ENCODE measurements at places on chromosomes 7 and 10. TPM values are rescaled to one million over a fixed set of nuclear protein-coding genes. Genes with fewer than 3 reads are reported as not detected.

GRCh38 chr10:87887146-87887545 is 23.7 kb downstream of the PTEN start:
- DNase-seq = no peak

- no peak for DNase-seq
These were observed 199.9 kb upstream of the ZMIZ1 start for GRCh38 chr10:78868861-78869260.

DNA sequence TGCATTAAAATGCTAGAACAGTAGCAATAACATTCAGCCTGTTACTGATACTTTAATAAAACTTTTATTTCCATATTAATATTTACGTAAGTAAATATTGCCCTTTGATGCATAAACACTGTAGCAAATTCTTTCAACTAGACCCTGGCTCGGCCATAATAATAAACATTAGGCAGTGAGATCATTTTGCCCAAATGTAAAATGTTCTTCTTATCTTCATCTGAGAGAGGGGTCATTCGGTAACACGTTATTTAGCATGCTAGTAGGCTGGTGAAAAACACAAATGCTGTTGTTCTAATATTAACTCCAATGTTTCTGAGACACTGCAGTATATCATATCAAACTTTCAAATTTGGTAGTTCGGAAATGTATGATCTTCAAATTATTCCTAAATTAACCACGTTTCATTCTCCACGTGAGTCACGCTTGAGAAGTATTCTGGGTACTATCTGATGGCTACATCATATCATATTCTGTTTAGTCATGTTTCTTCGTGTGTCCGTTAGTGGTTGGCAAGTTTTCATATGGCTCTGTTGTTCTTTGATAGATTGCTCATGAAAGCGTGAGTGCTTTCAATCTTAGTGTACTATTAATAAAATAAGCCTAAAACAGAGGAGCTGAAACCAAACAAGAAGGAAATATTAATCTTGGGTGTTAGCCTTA is 145.8 kb downstream of the NSUN6 start:
- DNase-seq = no peak

- DNase-seq = no peak
These were observed 21.6 kb upstream of the UNCX start for GRCh38 chr7:1210979-1211608.

DNA sequence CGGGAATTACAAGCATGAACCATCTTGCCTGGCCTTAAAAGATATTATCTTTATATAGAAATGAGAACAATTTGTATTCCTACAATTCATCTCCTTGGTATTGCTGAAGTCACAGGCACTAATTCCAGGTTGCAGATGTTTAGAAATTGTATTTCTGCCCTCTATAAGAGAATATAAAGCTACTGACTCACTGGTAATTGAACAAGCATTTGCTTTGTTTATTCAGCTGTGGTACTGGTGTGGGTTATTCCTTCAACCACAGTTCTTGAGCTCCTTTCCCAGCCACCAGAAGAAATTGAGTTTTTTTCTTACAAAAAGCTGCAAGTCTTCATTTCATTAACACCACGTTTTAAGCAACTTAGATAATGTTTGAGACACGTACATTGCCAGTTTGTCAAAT is 29.0 kb upstream of the MPP7 start:
- no peak for DNase-seq

- no peak for DNase-seq
These were observed 139.4 kb downstream of the SVIL start for GRCh38 chr10:29495366-29495765.

- DNase-seq = peak; percentile 19
These were observed 287.5 kb upstream of the PODXL start for GRCh38 chr7:131843898-131844331.

DNA sequence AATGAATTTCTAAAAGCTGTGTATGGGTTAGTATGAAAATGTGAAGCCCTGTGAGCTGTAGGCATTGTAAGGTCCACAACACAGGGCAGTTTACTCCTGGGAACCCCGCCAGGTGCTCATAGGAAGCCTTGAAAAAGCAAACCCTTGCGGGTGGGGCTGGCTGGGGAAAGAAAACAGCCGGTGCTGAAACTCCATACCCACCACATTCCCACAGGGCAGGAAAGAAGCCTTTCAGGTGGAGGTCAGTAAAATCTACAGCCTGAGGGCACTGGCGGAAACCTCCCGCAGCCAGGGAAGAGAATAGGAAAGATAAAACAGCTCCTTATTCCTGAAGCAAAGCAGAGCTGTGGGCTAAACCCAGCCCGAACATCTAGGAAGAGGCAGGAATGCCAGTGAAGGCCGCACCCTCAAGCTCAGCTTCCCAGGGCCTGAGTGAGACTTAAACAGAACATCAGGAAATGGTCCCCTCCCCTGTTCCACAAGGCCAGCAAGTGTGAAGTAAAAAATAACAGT is 34.7 kb downstream of the PODXL start:
- DNase-seq = peak; percentile 78

GRCh38 chr10:106952033-106952432 is 212.5 kb downstream of the SORCS1 start:
- DNase-seq = no peak

DNA sequence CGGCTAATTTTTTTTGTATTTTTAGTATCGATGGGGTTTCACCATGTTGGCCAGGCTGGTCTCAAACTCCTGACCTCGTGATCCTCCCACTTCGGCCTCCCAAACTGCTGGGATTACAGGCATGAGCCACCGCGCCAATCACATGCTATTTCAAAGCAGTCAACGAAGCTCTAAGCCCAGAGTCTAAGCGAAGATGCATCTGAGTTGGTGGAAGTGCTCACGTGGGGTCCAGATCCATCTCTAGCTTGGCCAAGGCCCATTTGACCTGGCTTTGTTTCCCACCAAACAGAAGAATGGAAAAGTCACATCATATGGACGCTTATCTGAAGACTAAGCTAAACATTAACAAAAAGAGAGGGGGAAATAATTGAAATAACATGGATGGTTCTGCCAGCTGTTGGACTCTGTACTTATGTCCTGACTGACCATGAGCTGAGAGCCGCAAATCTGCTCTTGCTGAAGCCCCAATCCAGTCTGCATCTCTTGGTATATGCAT is 3.8 kb upstream of the GTF2I start:
- DNase-seq = no peak

DNA sequence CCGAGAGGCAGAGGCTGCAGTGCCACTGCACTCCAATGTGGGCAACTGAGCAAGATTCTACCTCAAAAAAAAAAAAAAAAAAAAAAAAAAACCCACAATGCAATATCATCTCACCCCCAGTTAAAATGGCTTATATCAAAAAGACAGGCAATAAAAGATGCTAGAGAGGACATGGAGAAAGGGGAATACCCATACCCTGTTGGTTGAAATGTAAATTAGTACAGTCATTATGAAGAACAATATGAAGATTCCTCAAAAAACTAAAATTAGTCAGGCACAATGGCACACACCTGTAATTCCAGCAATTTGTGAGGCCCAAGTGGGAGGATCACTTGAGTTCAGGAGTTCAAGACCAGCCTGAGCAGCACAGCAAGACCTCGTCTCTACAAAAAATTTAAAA is 25.7 kb downstream of the ABI1 start:
- DNase-seq = no peak

GRCh38 chr10:96889415-96890171 is 57.5 kb downstream of the LCOR start:
- no peak for DNase-seq

DNA sequence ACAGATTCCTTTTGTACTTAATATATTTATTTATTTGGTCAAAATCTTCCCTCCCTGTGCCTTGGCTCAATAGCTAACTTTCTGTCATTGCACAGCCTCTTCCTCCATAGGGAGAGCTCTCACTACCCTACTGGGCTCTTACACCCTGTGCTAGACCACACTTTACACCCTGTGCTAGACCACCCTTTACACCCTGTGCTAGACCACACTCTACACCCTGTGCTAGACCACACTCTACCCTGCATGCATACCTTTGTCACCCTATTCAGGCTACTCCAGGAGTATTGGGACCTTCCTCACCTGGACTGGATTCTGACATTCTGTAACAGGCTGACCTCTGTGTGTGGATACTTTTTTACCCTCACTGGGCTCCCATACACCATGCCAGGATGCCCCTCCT is 298.5 kb upstream of the TPK1 start:
- DNase-seq = no peak

DNA sequence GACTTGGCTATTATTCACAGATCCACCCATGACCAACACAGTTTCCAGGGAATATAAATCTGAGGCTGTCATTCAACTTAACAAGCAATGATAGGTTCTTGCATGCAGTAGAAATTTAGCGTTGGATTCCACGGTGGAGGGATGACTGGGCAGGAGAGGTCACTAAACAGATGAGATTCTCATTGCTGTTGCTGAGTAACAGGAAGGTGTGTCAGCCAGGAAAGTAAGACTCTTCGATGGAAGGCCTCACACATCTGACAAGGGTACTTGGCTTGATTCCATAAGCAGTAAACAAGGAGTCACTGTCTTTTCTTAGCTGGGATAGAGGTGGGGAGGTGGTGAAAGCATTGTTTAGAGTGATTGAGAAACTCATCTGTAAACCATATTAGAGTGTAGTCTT is 1152.0 kb downstream of the SORCS3 start:
- no peak for DNase-seq

GRCh38 chr7:106450716-106451115 is 165.9 kb upstream of the NAMPT start:
- DNase-seq = no peak

- DNase-seq = peak; percentile 42
These were observed 72.9 kb upstream of the CAV2 start for GRCh38 chr7:116426428-116427156.

- no peak for DNase-seq
These were observed 58.8 kb downstream of the VIM start for GRCh38 chr10:17286562-17287550.

DNA sequence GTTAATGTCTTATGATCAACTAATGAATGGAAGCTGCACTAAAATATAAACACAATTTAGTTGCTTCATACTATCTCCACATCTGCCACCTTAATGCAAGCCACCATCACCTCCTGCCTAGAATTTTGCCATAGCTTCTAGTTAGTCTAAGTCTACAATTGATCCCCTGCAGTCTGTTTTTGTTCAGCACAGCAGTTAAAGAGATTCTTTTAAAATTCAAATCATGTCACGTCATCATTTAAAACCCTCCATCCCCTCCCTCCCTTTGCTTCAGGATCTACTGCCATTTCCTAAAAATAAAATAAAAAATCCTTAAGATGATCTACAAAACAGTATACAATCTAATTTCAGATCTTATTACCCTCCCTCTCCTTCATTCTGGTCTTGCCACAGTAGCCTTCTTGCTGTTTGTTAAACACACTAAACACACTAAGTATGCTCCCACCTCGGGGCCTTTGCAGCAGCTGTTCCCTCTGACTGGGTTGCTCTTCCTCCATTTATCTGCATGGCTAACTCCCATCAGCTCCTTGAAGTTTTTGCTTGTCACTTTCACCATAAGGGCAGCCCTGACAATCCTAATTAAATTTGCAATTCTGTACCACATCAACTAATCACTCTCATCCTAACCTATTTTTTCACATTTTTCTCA is 97.0 kb upstream of the FOXP2 start:
- DNase-seq = no peak

GRCh38 chr10:24552346-24553016 is 171.2 kb downstream of the ARHGAP21 start:
- peak; percentile 79 for DNase-seq

GRCh38 chr7:120097020-120097419 is 176.0 kb upstream of the KCND2 start:
- DNase-seq = no peak

DNA sequence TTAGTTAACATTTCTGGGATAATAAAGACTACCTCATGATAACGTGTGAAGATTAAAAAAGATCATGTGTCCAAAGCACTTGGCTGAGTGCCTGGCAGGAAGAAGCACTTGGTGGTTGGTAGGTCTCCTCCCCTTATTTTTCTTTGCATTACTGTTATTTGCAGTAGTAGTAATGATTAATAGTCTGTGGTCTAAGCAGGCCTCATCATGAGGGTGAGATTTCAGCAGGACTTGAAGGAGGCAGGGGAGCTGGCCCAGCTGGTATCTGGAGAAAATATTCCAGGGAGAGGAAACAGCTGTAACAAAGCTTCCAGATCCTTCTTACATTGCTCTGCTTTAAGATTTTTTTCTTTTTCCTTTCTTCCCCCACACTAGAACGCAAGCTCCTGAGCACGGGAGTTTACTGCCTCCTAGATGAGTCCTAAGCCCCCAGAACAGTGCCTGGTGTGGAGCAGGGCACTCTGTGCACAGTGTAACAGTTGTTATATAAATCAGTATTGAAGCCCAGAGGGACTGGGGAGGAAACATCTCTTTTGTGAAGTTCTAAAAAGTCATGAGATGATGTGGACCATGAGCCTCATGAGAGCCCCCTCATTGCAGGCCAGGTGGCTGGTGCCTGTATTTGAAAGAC is 31.1 kb upstream of the RHEB start:
- DNase-seq = no peak

GRCh38 chr10:6170638-6171037 is 32.1 kb upstream of the PFKFB3 start:
- peak; percentile 61 for DNase-seq

DNA sequence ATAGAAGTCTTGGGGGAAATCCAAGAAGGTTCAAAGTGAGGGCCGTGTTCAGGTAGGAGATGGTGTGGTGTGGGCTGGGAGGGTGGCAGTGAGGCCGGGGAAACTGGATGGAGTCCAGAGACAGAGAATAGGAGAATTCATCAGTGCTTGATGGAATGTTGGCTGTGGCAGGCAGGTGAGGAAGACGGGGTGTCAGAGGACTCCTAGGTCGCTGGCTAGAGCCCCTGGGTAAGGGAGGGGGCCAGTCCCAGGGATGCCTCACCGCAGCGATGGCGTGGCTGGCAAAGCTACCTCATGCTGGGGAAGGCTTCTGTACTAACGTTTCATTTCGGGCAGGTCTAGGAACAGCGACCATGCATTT is 373.0 kb downstream of the RPS24 start:
- DNase-seq = no peak

DNA sequence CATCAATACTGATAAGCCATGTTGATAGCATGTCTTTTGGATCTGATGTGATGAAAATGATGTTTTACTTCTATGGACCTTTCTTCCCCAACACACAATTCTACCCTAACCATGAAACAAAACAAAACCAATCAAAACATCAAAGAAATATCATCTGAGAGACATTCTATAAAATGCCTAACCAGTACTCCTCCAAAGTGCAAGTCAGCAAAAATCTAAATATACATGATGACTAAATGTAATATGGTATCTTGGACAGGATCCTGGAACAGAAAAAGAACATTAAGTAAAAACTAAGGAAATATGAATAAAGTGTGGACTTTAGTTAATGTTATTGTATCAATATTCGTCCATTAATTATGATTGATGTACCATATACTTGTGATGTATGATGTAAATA is 625.1 kb downstream of the MAGI2 start:
- no peak for DNase-seq

The GRM8 gene
- total RNA-seq = 0.80 TPM

The TMEM130 gene
- 1.5 TPM for total RNA-seq

The HK1 gene
- 27.3 TPM for total RNA-seq

The TCERG1L gene
- not detected for total RNA-seq

The TUBB8 gene
- total RNA-seq = not detected

The LHFPL3 gene
- not detected for total RNA-seq

The ZNF804B gene
- total RNA-seq = not detected

The PAPOLB gene
- total RNA-seq = not detected

The DOCK4 gene
- total RNA-seq = 17.5 TPM

The CTAGE4 gene
- total RNA-seq = 63.3 TPM

The DTX2 gene
- 169 TPM for total RNA-seq

The HOGA1 gene
- not detected for total RNA-seq

The ARL4A gene
- 10.5 TPM for total RNA-seq

Data from transverse colon (tissue), 4 donors.